WTC11 (cell line): ENCODE measurements at places on chromosomes 16 and 17.

DNA sequence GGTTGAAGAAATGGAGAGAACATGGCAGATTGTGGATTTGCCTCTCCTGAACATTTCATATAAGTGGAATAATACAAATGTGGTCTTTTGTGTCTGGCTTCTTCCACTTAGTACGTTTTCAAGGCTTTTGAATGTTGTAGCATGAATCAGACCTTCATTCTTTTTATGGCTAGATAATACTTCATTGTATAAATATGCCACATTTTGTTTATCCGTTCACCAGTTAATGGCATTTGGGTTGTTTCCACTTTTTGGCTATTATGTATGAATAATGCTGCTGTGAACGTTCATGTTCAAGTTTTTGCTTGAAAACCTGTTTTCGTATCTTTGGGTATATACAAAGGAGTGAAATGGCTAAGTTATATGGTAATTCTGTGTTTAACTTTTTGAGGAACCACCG is 130.4 kb downstream of the TANC2 start:
- H3K4me3 ChIP-seq, result no peak overlapping the region
- no peak overlapping the region for H3K27ac ChIP-seq
- DNase-seq, result no peak
- no peaks in the 10 kb centered on the region for H3K36me3 ChIP-seq
- no peaks in the 10 kb centered on the region for H3K4me1 ChIP-seq
- H3K27me3 ChIP-seq, result no peaks in the 10 kb centered on the region

DNA sequence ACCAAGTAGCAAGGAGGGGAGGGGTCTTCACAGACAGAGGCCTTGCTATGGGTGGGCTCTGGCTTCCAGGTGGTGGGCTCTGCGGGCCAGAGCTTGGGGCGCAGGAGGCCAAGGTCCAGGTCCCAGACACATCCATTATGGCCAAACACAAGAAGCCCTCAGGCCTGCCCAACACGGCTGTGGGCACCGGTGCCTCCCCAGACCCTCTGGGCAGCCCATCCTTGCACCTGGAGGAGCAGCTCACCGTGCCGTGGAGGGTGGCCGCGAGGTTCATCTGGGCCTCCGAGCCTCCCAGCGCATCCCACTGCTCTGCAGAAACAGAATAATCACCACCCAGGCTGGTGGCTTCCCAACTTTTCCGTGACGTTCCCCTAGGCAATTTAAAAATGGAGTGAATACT is 55.9 kb downstream of the TBC1D16 start:
- no peaks in the 10 kb centered on the region for H3K36me3 ChIP-seq
- no peaks in the 10 kb centered on the region for H3K27me3 ChIP-seq
- no peak overlapping the region for H3K4me3 ChIP-seq
- peaks cover 12% of the 10 kb centered on the region for H3K4me1 ChIP-seq
- peak overlapping the region; percentile 43; the same call in 1 of the 2 replicates for H3K27ac ChIP-seq
- peak; percentile 9 for DNase-seq

DNA sequence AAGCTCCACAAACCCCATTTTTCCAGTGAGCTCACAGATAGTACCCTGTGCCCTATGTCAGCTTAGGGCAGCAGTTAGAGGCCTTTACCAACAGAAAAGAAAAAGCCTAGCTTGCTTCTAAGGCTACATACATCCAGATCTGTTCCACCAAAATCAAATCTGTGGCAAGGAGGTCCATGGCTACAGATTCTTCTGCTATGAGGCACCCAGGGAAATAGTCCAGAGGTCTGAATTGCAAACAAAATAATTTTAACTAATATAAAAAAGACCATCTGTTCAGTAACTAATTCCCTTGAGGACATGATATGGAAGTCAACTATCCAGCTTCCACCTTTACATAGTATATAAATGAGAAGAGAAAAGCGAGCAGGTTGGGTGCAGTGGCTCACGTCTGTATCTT is 129.3 kb downstream of the PARN start:
- H3K4me1 ChIP-seq, result peaks cover 58% of the 10 kb centered on the region
- no peaks in the 10 kb centered on the region for H3K36me3 ChIP-seq
- no peak for DNase-seq

- 0 out of 2 replicates have a peak, but pooled peaks cover 2% of the 10 kb centered on the region for H3K36me3 ChIP-seq
- H3K4me3 ChIP-seq, result no peak overlapping the region
- H3K4me1 ChIP-seq, result peaks cover 6% of the 10 kb centered on the region
Measured at GRCh38 chr16:2745961-2746360, 6.5 kb upstream of the SRRM2 start.

GRCh38 chr16:83269048-83269447 is 538.7 kb upstream of the HSBP1 start:
- no peak for DNase-seq
- no peak overlapping the region for H3K4me3 ChIP-seq
- H3K27ac ChIP-seq, result no peak overlapping the region
- no peaks in the 10 kb centered on the region for H3K36me3 ChIP-seq
- no peaks in the 10 kb centered on the region; the same call in 1 of the 2 replicates for H3K27me3 ChIP-seq
